T-helper 2 cell (primary cell): ENCODE measurements at places on chromosomes 5 and 9.

DNA sequence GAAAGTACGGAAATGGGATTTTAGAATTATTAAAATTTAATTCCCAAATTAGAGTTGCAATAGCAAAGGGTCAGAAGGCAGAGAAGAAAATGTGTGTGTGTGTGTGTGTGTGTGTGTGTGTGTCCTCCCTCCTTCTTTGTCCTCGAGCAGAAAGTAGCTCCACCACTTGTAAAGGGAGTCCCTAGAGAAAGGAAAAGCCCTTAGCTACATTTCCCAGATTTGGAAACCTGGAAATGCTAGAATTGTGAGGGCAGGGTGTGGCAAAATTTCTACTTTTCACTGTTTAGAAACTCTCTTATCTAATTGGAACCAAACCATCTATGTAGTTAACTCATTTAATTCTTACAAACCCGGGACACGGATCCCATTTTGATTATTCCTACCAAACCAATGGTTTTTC, 33.2 kb upstream of the LIFR start:
- DNase-seq, result no peak

GRCh38 chr9:73459817-73460216, 308.2 kb downstream of the ANXA1 start:
- DNase-seq, result no peak

DNA sequence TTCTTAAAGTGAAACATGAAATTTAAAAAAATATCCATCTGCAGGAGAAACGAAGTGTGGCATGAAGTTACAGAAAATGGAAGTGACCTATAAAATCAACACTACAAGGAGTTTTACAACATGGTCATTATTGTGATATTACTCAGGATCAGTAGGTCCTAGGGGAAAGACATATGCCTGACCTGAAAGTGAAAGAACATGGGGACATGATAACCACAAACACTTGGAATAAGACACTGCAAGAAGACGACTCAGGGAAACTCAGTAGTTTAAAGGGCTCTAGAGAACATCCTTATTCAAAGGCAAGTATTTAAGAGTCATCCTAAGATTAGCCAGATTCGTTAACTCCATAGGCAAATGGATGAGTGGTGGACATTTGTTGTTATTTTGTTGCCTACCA, 19.9 kb upstream of the LPAR1 start:
- no peak for DNase-seq

GRCh38 chr9:94666364-94667099, 27.2 kb upstream of the FBP1 start:
- DNase-seq, result no peak

- DNase-seq, result no peak
Measured at GRCh38 chr5:51621156-51621555, 237.9 kb downstream of the ISL1 start.

- DNase-seq, result no peak
Measured at GRCh38 chr5:101679816-101680215, 616.3 kb downstream of the SLCO4C1 start.

GRCh38 chr5:448061-448765, 5.2 kb downstream of the EXOC3 start:
- no peak for DNase-seq

- DNase-seq, result peak; percentile 43
Measured at GRCh38 chr9:129225815-129226214, 47.8 kb upstream of the IER5L start.

GRCh38 chr5:167886196-167886595, 405.2 kb upstream of the WWC1 start:
- DNase-seq, result no peak

GRCh38 chr9:128818839-128819715, 777 bp downstream of the ENDOG start:
- no peak for DNase-seq

DNA sequence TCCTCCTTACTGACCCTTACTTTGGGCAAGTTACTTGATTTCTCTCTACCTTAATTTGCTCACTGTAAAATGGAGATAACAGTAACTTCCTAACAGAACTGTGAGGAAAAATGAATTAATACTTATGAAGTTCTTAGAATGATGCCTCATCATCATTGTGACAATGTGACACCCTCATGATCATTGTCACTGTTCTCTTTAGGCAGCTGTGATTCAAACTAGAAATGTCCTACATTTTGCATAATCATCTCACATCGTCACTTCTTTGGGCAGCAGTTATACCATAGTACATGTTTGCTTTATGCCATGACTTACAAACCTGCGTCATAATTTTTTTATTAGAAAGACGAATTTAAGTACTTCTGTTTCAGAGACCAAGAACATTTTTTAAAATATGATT, 9.7 kb downstream of the SLC30A5 start:
- DNase-seq, result no peak

DNA sequence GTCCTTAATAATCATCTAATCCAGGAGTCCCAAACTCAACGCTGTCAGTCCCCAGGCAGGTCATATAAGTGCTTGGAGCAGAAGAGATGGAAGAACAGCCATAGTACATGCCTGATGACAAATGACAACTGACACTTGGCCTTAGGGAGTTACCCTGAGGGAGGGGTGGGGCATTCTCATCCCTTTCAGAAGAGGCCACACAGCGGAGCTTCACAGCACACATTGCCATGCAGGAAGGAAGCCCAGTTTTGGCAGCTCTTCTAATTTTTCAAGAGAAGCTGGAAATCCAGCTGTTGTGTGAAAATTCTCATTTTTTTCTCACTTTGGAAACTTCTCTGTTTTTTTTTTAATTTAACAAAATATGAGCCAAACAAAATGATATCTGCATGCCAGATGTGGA, 89.0 kb downstream of the ASTN2 start:
- DNase-seq, result no peak

DNA sequence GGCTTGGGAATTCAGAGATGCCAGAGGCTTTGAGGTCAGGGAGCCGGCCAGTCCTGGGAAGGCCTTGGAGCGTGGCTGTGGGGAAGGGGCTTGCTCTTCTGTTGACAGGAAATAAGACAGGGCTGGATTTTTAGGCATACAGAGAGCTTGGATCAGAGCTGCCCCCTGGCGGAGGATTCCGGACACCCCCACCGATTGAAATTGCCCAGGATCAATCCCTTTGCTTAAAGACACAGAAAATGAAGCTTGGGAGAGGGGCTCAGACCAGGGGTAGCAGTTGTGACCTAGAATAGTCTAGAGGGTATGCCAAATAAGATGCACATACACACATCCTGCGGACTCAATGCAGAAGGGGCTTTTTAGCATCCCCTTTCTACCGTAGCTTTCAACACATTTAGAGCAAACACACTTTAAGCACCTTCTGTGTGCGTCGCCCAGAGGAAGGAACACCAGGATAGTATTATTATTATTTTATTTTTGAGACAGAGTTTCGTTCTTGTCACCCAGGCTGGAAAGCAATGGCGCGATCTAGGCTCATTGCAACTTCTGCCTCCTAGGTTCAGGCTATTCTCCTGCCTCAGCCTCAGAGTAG, 1.7 kb upstream of the NTMT1 start:
- peak; percentile 47 for DNase-seq

- DNase-seq, result no peak
Measured at GRCh38 chr9:20662156-20662555, 21.9 kb upstream of the FOCAD start.

DNA sequence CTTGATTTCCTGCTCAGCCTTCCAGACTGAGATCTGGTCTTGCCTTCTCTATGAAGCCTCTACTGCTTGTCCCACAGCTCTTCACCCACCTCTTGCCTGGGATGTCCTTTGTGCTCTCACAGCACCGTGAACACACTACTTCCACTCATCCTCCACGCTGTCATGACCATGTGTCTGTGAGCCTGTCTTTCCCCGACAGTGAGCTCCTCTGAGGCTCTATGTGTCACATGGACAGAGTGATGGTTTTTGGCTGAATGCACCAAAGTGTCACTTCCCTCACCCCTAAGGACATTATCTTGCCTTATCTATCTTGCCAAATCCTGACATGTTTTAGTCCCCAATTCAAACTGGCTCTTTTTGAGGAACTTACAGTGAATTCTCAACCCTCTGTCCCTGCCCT, 11.3 kb downstream of the PHYKPL start:
- no peak for DNase-seq

GRCh38 chr5:149735066-149735465, 5.0 kb downstream of the PPARGC1B start:
- DNase-seq, result no peak

- DNase-seq, result no peak
Measured at GRCh38 chr5:95102687-95103086, 182.2 kb downstream of the MCTP1 start.

DNA sequence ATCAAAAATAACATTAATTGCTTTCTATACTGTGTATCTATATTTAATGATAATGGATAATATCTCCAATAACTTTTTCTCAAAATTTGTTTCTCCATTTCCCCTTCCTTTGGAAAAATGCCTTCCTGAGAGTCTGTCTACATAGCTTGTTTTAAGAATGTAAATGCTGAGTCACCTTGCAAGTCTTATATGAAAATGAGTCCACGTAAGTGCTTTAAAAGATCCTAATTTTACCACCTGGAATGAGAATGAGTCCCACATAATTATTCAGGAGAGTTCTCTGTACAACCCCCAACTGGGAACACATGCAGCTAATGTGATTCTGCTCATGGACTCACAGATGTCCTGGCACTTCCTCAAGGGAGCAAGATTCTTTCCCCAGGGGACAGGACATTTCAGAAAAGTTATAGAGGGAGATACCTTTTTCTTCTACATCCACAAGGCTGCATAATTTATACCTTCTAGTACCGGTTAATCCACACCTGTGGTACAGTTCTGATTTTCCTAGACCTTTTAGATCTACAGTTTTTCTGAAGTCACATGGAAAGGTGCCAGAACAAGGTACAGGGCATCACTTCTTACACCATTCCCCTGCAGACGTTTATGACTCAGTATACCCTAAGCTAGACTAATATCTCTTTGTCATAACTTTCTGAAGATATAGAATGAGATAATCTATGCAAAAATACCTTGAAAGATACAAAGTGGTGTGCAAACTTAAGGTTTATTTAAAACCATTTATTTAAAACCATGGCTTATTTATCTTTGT, 314.1 kb downstream of the CETN3 start:
- DNase-seq, result no peak

GRCh38 chr5:130616161-130616560, 548.9 kb downstream of the HINT1 start:
- no peak for DNase-seq

DNA sequence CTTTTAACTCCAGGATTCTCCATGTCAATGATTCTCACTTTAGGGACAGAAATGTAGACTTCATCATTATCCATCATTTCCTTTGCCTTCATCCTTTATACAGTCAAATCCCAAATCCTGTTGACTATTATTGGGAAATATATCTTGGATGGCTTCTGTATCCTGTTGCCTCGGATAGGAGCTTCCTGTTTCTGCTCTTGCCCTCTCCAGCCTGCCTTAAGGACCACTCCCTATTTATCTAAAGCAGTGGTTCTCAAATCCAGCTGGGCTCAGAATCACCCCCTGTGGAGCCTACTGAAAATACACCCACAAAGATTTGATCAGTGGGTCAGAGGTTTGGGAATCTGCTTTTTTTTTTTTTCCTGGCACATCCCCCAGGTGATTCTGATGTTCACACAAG, 8.5 kb downstream of the AFAP1L1 start:
- DNase-seq, result no peak

- DNase-seq, result no peak
Measured at GRCh38 chr5:173765029-173765644, 123.0 kb upstream of the CPEB4 start.

- DNase-seq, result no peak
Measured at GRCh38 chr5:10660720-10661387, 97.0 kb downstream of the ANKRD33B start.

DNA sequence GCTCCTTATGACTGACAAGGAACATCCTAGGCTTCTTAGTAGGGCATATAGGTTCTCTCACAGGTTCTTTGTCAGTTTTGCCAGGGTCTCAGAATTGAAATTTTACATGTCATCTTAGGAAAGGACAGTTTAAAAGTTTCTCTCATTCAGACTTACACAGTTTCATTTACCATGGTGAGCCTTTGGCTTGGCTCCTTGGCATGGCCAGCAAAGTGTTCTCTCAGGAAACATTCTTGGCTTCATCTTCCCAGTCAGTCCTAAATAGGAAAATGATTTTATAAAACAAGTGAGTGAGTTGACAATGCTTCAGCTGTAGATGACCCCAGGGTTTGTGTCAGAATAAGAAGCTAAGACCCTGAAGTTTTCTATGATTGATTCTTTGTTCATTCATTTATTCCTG, 191.6 kb downstream of the PCSK5 start:
- no peak for DNase-seq

DNA sequence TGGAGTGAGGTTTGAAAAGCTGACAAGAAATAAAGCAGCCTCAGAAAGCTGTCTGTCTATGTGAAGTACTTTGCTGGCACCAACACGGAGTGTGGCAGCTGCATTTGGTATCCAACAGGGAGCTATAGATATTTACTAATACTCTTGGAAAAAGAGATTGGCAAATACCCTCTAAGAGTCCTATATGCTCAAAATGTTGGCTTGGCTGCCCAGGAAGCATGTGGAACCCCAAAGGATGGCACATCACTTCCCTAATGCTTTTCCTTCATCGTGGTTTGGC, 398.3 kb downstream of the TLE4 start:
- no peak for DNase-seq

DNA sequence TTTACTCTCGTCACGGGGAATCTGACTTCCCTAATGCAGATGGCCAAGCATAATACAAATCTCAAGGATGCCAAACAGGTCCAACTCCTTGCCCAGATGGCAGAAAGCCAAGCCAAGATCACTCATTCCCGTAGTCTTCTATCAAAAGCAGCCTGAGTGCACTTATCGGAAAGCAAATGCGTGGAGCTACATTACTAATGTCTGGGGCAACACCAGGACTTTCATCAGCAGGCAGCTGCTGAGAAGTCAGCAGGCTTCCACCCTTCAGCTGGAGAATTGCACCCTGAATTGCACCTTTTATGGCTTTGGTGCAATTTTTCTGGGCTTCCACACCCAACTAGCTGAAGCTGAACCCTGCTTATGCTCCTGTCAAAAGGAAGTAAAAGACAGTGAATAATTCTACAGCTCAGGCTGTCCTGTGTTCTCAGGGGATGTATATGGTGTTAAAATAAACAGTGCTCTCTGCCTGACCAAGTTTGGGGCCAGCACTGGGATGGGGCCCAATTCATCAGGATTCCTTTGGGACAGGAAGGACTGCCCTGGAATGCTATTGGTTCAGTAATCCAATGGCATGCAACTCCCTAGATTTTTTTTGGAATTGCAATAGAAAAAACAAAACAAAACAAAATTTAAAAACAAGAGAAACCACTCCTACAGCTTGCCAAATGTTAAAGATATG, 92.6 kb downstream of the DPYSL3 start:
- no peak for DNase-seq

- no peak for DNase-seq
Measured at GRCh38 chr5:165616490-165617405, 2111.3 kb downstream of the MAT2B start.

- DNase-seq, result no peak
Measured at GRCh38 chr5:176413255-176413565, 3.1 kb downstream of the CLTB start.

GRCh38 chr5:91007780-91008402, 375.2 kb downstream of the ARRDC3 start:
- no peak for DNase-seq

DNA sequence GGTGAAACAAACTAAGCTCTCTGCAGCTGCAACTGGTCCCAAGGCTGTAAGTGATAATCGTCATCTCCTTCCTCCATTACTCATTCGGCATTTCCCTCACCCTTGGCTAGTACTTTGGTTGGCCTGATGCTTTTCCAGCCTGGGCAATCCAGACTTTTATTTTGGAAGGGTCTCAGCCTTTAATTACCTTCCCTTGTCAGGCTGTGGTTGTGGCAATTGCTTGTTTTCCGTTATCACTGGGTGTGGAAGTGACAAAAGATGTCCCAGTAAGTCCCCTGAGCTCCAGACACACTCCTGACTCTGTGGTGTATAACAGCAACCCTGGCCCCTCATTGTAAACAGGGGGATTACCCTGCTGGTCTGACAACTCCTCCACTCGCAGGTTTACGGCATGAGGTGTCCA, 6.3 kb upstream of the FAF2 start:
- DNase-seq, result no peak
